ACHN (cell line): ENCODE measurements at places on chromosomes 6 and 20.
A peak's percentile ranks its signal among the peaks of the same experiment; 100 is the strongest.

GRCh38 chr20:5511930-5512329 lies 195.2 kb upstream of the PROKR2 start:
- no peak for DNase-seq

GRCh38 chr20:20083807-20084206 lies 31.5 kb downstream of the CFAP61 start:
- DNase-seq, result peak; percentile 48

DNA sequence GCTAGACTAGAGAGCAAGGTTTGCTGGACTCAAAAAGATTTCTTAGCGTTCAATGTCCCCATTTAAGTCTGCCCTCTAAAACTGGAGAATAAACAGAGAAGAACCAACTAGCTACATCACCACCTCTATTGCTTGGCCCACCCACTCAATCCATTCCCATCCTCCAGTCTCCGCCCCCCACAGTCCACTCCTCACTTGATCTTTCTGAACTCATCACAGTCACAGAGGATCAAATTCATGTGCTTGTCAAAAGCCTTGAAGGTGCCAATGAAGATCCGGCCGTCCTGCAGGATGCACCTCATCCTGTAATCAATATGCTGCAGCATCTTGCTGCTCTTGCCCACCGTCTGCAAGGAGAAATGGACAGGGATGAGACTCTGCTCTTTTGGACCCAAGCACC lies 3.2 kb downstream of the SNRPB start:
- no peak for DNase-seq

GRCh38 chr6:47524136-47524845 lies 46.7 kb downstream of the CD2AP start:
- no peak for DNase-seq

DNA sequence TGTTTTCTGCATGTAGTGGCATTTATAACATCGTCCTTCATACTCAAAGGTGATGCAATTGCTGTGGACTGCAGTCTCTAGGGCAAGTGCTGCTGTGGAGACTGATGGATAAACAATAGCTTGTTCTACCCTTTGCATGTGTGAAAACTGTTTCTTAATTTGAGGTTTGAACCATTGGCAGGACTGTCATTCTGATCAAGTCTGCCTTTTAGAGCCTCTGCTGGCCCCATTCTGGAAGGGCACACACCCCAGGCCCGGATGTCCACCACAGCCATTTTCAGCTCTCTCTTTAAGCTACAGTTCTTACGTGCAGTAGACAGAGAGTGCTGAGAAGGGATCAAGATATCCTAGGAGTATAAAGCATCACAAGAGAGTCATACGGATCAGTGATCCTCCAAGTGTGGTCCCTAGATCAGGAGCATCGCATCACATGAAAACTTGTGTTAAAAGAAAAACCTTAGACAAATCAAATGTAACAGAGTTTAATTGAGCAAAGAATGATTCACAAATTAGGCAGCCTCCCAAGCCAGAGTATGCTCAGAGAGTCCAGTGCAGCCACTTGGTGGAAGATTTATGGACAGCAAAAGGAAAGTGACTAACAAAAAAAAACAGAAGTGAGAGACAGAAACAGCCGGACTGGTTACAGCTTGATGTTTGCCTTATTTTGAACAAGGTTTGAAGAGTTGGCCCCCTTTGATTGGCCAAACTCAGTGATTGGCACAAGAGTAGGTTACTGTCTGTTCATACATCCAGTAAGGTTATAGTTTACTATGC lies 52.0 kb downstream of the FRK start:
- peak; percentile 45 for DNase-seq

GRCh38 chr6:13590574-13591153 lies 16.3 kb downstream of the SIRT5 start:
- DNase-seq, result no peak

- DNase-seq, result no peak
Measured at GRCh38 chr20:55668631-55669030, 336.7 kb downstream of the CBLN4 start.

DNA sequence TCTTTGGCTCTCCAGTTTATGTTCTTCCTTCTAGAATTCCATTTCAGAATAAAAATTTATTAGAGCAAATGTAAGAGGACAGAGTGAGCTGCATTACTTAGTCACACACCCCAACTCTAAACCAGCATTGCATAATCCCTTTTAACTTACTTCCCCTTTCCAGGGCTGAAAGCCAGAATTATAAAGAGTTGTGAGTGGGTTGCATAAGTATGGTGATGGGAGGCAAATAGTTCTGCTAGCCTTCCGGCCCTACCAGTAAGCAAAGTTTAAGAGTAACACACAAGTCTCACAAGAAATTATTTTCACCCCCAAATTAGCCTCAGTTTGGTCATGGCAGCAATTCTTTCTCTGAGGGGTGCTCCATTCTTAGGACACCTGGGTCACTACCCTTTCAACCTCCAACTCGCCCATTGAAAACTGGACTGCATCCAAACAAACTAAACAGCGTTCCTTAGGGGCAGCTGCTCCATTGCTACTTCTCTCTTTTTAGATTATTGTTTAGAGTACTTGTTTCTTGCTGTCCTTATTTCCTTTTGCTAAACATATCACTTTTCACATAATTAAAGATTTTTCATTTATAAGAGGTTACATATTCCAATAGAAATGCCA lies 1.6 kb downstream of the KIAA0408 start:
- DNase-seq, result no peak

DNA sequence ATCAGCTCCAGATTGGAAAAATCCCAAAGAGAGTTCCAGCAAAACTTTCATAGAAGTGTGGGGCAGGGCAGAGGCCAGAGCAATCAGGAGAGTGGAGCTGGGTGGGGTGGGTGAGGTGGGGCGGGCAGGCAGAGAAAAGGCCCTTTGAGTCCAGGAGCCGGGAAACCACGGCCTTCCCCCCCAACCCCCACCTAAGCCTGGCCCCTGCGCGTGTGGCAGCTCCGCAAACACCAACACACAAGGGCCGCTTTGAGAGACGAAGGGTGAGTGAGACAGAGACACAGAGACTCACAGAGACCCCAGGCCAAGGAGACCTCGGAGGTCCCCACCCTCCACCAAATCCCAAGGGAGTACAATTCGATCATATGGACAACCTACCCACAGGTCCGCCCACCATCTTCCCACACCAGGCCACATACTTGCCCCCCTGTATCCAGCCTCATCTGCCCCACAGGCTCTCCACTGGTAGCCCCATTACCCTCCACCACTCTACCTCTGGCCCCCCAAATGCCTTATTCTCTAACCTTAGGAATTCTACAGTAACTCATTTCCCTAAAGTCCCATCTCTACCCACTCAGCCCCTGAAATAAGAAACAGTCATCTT lies 1.7 kb downstream of the COL11A2 start:
- DNase-seq, result no peak

DNA sequence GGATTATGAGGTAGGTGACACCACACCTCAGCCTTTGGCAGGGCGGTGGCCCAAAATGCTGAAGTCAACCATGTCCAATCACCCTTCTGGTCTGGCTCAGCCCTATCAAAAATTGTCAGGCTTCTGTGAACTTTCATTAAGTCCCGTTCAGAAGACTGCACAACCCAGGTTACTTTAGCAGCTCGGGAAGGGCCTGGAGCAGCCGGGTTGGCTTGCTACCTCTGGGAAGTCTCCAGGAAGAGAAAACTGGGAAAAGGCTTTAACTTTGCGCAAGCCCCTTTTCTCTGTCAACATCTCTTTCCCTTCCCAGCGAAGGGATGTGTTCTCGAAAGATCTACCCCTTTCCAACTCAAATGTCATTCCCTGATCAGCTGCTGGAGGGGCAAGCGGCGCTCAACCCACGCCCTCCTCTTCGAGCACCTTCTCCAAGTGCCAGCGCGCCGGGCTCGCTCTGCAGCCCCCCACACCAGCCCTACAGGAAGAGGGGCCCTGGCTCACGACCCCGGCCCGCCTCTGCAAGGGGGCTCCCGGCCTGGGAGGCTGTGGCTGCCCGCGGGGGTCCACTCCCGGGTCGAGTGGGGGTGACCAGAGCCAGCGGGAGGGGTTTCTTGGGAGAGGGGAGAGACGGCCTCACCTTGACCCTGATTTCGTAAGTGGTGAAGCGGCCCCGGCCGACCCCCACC lies 573 bp downstream of the SNX3 start:
- DNase-seq, result peak; percentile 28

- no peak for DNase-seq
Measured at GRCh38 chr6:36694616-36695015, 3.0 kb upstream of the RAB44 start.

- DNase-seq, result no peak
Measured at GRCh38 chr6:120966321-120966720, 368.0 kb downstream of the TBC1D32 start.

GRCh38 chr20:709991-710779 lies 34.6 kb upstream of the SCRT2 start:
- DNase-seq, result no peak

DNA sequence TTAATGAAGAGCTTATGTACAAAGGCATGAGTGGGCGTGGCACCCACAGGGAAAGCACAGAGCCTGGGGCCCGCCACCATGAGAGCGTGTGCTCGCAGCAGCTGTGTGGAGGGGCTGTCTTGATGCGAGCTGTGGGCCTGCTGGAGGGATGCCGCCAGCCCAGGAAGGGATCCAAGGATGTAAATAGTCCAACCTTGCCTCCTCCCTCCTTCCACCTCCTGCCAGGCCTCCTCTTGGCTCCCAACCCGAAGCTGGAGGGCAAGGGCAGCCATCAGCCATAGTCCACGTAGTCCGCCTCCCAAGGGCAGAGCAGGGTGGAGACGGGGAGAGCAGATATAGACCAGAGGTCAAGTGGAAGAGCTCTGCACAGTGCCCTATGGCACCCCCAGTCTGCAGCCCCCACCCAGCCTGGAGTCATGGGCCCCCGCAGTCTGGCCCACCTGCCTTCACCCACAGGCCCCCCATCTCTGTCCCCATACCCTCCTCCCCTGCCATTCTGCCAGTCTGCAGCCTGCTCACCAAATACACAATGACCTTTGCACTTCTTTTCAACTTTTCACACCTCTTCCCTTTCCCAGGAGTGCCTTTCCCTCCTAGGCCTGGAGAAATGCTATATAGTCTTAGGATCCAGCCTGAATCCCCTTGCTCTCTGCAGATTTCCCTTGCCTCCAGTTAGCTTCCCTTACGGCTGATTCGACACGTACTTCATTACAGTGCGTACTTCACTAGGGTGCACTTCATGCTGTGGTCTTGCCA lies 77.1 kb downstream of the SHLD1 start:
- DNase-seq, result no peak

GRCh38 chr6:108250240-108250866 lies 10.5 kb downstream of the SNX3 start:
- DNase-seq, result peak; percentile 41

- no peak for DNase-seq
Measured at GRCh38 chr20:17142666-17143065, 84.2 kb upstream of the PCSK2 start.

DNA sequence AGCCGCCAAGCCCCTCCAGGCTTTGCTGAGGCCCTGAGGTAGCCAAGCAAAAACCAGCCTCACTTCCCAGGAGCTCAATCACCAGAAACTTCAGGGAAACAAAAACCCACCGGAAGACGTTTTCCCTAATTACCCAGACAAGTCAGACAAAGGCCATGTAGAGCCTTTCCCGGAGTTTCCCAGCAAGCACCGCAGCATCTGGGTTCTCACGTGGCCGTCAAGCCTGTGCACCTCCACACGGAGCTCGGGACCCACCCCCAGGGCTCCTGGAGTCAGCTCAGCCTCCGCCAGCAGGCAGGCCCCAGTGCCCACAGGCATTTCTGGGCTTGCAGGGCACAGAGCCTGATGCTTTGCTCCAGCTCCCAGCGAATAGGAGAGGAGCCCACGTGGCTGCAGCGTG lies 10.1 kb upstream of the MRGBP start:
- no peak for DNase-seq

DNA sequence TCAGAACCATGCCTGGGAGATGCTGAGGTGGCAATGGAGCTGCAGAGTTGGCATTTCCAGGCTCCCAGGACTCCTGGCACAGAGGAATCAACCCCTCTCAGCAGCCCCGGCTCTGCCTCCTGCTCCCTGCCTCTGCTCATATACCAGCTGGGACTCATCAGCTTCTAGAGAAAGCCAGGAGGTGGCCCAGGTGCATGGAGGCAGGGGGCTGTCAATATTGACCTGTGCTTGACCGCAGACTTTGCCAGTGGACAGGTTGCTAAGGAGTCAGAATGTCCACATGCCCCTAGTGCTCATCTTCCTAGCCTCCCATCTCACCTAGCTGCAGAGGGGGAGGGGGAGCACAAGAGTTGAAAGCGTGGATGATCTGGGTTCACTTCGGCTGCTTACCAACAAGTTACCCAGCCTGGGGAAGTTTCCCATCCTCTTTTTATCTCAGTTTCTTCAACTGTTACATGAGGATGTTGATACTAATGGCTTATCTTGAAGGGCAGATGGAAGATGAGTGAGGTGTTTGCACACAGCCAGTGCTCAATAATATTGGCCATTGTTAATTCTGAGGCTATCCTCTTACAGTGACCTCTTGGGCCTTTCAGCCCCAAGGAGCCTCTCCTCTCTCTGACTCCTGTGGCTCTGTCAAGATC lies 9.2 kb upstream of the SCRT2 start:
- no peak for DNase-seq

GRCh38 chr20:20904501-20904831 lies 192.0 kb upstream of the RALGAPA2 start:
- no peak for DNase-seq

GRCh38 chr6:1164600-1164999 lies 147.3 kb upstream of the FOXQ1 start:
- DNase-seq, result no peak

- no peak for DNase-seq
Measured at GRCh38 chr6:91626911-91627310, 1040.0 kb upstream of the MAP3K7 start.

DNA sequence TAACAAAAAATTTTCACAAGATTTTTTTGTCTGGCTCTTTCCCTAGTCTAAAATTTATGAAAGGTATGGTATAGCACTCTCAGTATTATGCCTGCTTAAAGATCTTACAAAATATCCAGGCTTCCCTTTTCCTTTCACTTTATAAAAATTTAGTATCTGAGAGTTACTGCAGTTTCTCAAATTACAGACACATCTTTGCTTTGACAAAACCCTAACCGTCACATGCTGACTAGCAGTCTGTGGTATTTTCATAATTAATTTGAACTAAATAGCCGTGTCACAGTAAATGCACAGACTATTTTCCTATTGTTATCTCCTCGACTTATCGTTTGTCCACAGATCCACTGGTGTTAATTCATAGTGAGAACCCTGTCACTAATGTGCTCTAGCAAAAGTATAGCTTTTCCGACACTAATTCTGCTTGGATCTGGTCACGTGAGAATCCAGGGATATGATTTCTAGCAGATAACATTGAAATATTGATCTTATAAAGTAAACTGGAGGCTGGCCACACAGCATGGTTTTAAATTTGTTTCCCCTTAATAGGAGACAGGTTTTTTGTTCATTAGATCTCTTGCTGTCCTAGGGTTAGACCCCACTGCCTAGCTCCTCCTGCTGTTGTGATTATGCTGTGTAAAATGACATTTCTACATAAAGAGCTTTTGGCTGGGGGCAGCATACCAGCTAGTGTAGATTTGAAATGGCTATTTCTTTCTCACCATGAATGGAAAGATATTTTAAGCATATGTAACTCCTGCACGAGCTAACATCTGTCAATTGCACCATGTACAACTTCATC lies 340.6 kb upstream of the SASH1 start:
- no peak for DNase-seq

- DNase-seq, result no peak
Measured at GRCh38 chr6:10190042-10190441, 224.8 kb downstream of the TFAP2A start.
